ENCODE measurements at places on chromosomes 6 and 20.

DNA sequence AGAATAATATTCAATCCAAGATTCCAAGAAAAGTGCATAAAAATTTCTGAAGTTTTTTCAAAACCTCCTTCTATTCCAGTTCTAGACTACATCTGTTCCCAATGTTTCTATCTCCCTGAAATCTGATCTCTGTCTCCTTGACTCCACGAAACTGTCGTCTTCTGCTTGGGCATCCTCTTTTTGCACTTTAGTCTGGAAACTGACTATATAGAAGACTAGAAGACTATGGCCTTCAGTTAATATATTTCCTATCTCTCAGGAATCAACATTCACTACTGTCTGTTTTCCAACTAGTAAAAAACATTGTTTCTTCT, 745.4 kb upstream of the ADGRB3 start:
- no peak for DNase-seq

DNA sequence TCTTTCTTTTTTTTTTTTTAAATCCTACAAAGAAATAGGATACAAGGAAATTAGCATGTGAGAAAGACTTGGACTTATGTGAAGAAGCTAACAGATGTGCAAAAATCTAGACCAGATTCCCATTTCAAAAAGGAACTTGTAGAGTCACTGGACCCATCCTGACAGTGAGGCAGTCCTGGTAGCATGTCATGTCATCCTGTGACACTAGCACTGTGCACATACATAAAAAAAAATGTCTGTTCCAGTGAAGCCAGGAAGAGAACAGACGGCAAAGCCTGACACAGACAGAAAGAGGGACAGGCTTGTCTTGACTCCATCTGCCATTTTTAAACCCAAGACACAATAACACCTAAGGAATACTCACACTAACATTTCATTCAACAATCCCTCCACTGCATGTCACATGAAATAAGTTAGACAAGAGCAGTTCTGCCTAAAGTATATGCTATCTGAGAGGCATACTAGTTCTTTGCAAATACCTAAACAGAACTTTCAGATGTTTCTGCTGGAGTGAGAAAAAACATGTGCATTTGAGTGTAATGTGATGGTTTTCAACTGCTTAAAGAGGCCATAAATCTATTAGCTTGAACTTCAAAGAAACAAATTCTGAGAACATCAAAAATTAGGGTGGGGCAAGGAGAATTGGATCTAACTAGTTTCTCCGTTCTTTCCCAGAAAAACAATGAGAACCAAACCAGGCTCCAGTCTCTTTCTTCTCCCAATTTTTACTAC, 159.6 kb downstream of the BACH2 start:
- DNase-seq, result no peak

DNA sequence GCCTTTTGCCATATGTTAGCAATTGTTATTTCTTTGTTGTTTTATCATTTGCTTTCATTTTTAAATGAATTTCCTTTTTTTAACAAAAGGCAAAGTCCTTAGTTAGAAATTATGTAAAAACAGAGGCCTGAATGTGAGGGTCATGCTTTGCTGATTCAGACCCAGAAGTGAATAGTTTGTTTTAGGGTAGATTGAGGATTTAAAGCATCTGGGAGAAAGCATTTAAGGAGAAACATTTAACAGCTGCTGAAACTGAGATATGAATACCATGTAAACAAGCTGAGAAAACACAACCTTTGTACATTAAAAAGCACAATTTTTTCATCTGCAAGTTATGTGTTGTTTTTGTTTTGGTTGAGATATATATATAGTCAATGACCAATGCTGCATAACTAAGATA, 8.0 kb downstream of the HTR1B start:
- peak; percentile 29 for DNase-seq

DNA sequence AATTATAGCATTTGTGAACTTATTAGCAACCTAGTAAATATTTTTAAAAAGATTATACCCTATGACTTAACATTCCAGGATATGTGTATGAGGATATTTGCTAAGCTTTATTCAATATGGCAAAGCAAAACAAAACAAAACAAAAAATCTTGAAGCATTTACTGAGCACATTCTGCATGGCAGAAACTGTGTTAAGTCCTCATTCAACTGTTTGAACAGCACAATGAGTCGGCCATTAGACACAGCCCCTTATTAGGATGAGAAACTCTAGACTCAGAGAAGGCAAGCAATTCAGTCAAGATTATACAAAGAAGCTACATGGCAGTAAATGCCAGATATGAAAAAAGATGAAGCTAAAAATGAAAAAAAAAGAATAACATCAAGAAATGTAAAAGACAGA, 70.1 kb upstream of the IYD start:
- no peak for DNase-seq

DNA sequence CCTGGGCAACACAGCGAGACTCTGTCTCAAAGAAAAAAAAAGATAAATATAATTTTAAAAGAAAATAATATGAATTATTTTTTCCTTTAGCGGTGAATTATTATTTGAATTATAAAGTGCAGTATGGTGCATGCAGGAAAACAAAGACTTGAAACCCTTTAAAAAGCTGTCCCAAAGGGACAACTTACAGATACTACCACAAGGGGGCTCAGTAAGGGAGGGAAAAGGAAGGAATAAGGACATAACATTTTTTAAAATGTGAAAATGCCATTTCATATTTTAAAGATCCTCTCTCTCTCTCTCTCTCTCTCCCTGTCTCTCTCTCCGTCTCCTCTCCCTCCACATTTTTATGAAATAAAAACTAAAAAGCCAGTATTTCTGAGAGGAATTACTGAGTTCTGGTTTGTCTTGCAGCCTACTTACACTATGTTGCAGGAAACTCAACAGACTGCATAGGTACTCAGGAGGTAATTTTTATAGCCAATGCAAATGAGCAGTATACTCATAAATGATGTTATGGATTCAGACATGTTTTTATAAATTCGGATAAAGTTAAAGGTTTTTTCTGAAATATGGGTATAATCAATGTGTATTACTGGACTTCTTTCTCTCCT, 455.0 kb upstream of the GJE1 start:
- DNase-seq, result no peak

Data from brain pericyte (primary cell).